ENCODE measurements at places on chromosomes 2 and 18.
A peak's percentile ranks its signal among the peaks of the same experiment; 100 is the strongest.

GRCh38 chr2:232611559-232612218, 21.7 kb upstream of the EFHD1 start:
- DNase-seq: peak; percentile 62

DNA sequence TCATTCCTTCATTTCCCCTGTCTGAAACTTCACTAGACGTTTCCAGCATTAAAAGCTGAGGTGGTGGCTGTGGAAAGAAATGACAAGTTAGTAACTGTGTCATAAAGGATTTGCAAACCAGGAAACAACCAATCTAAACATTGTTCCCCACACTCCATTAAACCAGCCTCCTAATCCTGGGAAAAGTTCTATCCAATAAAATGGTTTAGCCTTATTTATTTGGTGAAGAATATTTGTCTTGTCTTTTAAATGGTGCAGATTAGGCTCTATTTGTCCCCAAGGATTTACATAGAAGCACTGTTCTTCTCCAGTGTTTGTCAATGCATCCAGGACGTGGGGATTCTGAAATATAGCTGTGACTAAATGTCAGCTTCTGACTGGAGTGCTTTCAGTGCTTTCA, 10.5 kb upstream of the DPP4 start:
- DNase-seq: no peak

- DNase-seq: no peak
Measured at GRCh38 chr2:226758921-226759640, 40.5 kb downstream of the IRS1 start.

DNA sequence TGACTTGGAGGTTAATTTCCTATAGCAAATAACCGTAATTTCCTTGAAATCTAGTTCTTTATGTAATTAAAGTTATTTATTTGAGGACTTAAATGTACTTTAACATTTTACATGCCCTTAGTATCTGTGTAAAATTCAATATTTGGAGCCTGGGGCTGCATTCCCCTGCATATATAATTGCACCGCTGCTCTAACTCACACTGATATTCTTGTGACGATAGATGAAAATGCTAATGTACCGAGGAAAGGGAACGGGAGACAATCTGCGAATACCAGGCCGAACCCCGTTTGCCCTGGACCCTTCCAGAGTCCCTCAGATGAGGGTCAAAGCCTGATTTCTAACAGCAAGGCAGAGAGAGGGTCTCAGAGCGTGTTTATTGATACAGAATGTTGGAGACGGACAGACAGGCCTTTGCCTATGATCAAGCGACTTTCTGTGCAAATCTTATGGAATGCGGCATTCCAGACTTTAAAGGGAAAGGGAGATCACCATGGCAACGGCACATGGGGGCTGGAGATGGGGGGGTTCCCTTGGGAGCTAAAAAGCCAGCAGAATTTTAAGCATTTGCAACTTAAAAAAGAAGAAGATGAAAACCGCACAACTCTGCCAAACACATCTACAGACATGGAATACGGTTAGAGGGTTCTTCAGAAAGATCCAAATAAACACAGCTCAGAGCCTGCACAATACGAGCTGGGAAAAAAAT, 57.6 kb upstream of the TWIST2 start:
- DNase-seq: no peak

DNA sequence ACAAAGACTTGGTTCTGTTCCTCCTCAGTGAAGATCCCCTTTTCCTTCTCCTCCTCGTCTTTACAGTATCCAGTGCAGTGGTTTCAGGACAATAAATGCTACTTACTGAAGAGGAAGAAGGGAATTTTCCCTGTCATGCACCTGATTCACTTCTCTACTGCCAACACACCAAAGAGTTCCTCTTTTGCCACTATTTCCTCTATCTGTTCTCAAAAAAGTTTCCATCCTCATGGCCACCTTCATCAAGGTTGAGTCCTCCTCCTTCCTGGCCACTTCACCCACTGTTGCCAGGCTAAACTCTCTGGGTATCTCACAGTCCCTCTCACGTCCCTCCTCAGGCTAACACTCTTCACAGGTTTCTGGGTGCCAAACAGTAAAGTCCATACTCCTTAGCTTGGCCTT, 41.7 kb downstream of the PLEKHM3 start:
- DNase-seq: no peak

GRCh38 chr2:226767056-226767813, 32.4 kb downstream of the IRS1 start:
- DNase-seq: no peak

GRCh38 chr2:222711315-222711940, 40.0 kb downstream of the MOGAT1 start:
- DNase-seq: no peak

- no peak for DNase-seq
Measured at GRCh38 chr2:128504246-128505149, 185.8 kb upstream of the HS6ST1 start.

DNA sequence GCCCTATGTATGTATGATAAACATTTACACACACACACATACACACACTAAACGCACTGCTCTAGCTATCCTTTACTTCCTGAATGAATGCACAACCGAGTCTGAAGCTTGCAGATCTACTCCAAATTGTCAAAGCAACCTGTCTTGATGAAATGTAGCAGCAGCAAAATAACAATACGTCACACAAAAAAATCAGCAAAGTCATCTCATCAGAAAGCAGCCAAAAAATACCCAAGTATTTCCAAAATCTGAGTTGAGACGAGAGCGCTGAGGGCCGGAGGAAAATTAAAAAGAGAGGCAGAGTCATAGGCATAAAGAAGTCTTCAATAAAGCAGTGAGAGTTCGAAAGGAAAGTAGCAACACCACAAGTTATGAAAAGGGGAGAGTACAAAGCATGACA, 67.7 kb downstream of the ZNF521 start:
- DNase-seq: no peak

GRCh38 chr2:170339750-170340692, 162.1 kb downstream of the MYO3B start:
- DNase-seq: no peak

GRCh38 chr2:137173463-137173862, 408.1 kb downstream of the THSD7B start:
- no peak for DNase-seq

- no peak for DNase-seq
Measured at GRCh38 chr18:55406451-55406991, 181.5 kb downstream of the TCF4 start.

GRCh38 chr18:48944634-48945033, 6.1 kb downstream of the SMAD7 start:
- DNase-seq: no peak

GRCh38 chr2:108492364-108492763, 41.9 kb upstream of the LIMS1 start:
- DNase-seq: no peak

DNA sequence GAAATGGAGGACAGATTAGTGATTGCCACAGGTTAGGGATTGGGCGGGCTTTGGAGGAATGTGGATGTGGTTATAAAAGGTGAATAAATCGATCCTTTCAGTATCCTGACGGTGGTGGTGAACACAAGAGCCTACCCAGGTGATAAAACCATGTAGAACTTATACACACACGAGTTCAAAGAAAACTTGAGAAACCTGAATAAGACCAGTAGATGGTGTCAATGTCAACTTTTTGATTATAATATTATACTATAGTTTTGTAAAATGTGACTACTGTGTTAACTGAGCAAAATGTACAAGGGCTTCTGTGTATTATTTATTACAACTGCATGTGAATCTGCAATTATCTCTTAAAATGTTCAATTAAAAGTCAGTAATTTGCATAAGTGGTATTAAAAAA, 136.3 kb downstream of the ERBB4 start:
- DNase-seq: no peak

- no peak for DNase-seq
Measured at GRCh38 chr2:15684161-15685039, 92.7 kb downstream of the DDX1 start.

- no peak for DNase-seq
Measured at GRCh38 chr2:219460424-219460926, 25.8 kb downstream of the SPEG start.

DNA sequence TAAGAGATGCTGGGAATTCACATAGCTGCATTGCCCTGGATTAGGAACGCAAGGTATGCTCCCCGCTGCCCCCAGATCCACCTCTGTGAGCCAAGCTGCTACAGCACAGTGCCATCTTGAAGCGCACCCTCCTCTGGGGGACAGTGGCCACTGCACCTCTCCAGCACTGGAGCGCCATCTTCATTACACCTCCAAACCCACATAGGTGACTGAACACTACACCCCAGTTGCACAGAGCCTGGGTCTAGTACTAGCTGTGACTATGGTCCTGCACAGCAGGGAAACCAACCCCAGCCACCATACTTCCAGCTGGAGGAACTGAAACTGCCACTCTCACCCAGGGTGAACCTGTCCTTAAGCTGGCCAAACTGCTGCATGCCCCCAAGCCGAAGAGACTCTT, 84.6 kb downstream of the TMEM237 start:
- no peak for DNase-seq

DNA sequence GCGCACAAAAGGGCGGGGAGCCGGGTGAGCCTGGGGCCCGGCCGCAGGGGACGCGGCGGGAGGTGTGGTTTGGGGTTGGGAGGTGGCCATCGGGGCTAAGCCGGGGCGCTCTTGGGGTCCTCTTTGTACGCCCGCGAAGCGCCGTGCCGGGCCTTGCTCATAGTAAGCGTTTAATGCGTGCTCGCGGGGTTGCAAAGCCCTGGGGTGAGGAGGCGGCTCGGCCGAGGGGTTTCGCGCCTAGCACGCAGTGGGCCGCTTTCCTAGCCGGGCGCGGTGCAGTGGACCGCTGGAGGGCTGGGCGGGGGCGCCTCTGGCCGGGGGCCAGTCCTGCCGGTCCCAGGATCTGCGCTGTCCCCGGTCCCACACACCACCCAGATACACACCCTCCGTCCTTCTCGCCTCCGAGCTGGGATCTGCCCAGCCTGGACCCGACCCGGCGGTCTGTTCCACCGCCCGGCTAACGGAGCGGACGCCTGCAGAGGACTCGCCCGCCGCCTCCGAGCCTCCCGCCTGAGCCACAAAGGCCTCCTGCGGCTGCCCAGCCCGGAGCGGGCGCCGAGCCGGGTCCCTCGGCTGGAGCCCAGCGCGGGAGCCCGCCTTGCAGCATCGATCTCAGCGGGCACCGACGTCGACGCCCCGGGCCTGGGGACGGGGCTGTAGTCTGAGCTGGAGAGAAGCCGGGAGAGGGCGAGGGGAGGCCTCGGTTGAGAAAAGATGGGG, 564 bp downstream of the DPYSL5 start:
- no peak for DNase-seq

- no peak for DNase-seq
Measured at GRCh38 chr2:199499005-199499404, 41.3 kb upstream of the SATB2 start.

DNA sequence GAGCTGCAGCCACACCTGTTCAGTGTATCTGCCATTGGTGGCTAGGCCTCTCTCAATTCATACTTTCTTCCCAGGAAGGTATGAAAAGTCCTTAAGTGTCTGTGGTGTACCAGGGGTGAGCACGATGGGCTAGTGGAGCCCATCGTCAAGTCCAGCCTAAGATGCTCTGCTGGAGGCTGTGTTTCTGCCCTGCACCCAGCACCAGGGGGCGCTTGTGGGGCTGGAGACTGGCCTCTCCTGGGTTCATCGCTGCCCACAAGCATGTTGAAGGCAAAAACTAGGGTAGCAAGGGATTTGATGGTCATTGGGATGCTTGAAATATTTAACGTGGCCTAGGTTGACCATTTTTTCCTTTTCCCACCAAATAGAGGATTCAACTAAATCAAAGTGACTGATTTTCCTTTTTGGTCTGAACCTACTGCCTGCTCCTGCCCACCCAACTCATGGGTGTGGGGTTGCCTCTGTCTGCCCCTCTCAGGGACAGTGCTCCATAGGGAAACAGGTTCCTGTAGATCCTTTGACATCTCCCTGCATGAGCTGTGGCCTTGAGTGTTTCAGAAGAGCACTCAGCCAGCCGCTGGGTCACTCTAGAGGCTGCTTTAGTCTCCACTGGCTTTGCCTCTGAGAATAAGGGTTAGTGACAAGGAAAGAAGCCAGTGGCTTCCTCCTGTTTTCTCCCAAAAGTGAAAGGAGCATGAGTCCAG, 59.0 kb downstream of the TPGS2 start:
- DNase-seq: no peak

DNA sequence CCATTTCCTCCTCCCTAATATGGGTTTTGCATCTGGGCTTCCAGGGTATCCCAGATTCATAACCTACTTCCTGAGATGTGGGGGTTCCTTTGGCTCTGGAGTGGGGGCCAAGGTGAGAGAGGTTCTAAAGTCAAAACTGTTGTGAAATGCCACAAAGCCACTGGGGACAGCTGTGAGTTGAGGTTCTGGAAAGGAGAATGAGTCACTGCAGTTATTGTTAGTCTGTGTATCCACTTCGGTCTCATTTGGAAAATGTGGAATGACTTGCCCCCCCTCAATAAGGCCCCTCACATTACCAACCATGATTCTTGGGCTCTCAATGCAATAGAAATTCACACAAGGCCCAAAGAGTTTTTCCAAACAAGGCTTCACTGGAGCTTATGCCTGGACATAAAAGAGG, 51.1 kb upstream of the LGALSL start:
- DNase-seq: no peak

- DNase-seq: no peak
Measured at GRCh38 chr2:241775223-241776177, 1.1 kb upstream of the GAL3ST2 start.

DNA sequence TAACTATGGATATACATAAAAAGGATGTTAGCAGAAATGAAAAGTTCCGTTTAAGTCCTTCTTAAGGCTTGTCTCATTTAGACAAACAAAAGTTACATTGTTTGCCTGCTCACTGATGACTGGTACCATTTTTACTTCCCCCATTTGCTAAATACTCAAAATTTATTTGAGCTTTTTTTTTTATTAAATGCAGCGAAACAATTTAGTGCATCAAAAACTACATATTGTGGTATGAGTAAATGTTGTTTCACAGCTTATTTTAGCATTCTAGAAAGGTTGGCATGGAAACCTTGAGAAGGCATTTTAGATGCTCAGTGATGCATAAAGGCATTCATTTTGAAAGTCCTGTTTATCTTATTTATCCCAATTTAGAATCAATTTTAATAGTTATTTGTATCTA, 100.0 kb downstream of the MAP2 start:
- DNase-seq: no peak

DNA sequence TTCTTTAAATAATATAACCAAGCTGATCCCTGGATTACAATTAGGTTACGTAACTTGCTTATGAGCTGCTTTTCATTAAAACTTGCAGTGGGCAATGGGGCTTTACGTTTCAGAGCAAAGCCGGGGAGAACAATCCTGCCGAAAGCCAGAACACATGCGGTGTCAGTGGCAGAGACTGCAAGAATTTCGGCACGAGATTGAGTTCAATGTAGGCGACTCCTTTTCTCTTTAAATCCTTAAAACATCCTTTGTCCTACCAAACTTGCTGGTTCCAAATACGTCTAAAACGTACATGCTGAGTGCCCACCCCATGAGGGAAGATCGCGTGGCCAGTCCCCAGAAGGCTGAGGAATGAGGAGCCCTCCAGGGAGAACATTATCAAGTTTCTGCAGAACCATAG, 36.8 kb upstream of the NCOA1 start:
- DNase-seq: no peak

- no peak for DNase-seq
Measured at GRCh38 chr2:169664600-169664977, 29.6 kb downstream of the CFAP210 start.
